ENCODE measurements at places on chromosomes 2 and 18.

GRCh38 chr2:204551512-204551863 is 6.2 kb downstream of the PARD3B start:
- DNase-seq, result no peak

DNA sequence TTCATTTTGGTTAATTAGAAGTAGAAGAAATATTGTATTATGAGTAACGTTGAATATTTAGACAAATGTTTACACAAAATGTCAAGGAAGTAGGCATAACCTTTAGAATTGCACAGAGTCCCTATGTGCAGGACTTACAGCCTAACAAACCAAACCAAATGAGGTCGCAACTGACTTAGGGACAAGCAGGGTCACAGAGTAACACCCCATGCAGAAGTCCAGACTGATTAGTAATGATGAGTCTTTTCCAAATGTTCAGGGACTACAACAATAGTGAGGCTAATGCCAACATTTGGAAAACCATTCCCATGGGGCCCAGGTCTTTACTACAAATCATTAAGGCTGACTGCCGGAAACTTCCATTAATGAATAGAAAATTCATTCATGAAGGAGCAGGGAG is 452.5 kb upstream of the CHAC2 start:
- no peak for DNase-seq

DNA sequence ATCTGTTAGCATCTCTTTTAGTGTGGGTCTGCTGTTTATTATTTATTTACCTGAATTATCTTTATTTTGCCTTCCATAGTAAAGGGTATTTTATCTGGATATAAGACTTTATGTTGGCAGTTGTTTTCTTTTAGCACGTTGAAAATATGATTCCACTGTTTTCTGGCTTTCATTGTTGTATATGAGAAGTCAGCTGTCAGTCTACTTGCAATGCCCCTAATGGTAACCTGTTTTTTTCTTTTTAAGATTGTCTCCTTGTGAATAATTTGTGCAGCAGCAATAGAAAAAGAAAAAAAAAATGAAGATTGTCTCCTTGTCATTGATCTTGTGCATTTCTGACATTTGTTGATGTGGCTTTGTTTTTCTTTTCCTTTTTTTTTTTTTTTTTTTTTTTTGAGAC is 27.2 kb downstream of the SNED1 start:
- DNase-seq, result no peak

GRCh38 chr2:62844311-62845090 is 139.0 kb downstream of the EHBP1 start:
- no peak for DNase-seq

- no peak for DNase-seq
Observed at GRCh38 chr2:191612496-191612895, 65.4 kb upstream of the NABP1 start.

GRCh38 chr2:49153252-49153651 is 1.1 kb downstream of the FSHR start:
- DNase-seq, result no peak

GRCh38 chr2:134295441-134295840 is 41.6 kb downstream of the MGAT5 start:
- no peak for DNase-seq

DNA sequence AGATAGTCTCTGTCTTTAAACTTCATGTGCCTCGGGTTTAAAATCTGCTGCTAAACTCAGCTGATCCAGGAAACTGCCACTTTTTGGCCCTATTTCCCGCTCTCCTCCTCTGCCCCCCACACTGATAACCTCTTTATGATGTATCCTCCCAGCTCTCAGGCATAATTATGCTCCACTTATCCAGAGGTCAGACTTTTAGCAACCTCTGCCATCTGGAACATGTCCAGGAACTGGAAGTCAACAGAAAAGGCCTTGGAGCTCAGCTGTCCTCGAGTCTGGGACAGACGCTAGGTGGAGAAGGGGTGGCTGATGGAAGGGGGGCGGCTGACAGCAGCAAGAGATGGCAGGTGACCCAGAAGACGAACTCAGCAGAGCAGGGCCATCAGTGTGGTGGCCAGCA is 41.2 kb downstream of the ASAP2 start:
- no peak for DNase-seq

DNA sequence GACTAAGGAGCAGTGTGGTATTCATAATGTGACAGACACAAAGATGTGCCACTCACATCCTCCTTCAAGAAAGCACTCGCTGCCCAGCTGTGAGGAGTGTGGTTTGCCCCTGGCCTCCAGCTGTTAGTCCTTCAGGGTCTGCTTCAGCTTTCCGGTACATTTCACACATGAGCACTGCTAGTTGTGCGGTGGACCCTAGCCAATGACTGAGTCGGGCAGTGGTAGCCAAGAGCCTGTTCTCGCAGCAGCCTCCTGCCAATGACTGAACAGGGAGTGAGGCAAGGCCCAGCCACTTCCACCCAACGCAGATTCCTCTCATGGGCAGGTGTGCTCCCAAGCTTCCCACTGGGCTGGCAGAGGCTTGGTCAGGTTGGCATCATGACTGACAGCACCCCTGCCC is 254.3 kb downstream of the RBM43 start:
- no peak for DNase-seq

DNA sequence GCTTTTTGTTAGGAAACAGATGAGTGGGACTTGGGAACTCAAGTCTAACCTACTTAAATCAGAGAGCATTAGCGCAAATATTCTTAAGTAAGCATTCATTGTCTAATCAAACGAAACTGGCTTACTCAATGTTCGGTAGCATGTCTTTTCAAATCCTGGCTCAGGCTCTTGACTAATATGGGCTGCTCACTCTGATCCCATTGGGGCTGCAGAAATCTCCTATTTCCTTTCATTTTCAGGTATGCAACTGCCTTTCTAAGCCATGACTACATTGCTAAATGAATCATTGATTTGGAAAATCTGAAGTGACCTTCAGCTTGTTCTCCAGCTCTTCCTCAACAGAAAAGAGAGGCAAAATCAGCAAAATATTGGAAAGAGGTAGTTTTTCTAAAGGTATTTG is 2084.4 kb upstream of the PIK3C3 start:
- no peak for DNase-seq

DNA sequence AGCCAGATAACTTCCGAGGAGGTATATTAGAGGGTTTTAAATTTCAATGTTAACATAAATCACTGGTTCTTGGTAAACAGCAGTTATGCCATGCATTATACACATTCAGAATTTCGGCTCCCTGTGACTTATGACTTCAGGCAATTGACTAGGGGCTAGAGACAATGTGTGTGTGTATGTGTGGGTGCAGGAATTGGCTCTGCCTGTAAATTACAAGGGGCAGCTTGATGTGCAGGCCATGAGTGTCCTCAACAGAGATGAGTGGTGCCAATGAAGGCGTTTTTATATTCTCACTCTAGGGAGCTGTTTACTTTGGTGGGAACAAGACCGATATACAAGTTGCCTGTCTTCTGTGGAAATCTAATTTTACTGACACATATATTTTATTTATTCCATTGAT is 161.6 kb downstream of the CSRNP3 start:
- DNase-seq, result no peak

GRCh38 chr18:48531908-48532307 is 6.9 kb upstream of the CTIF start:
- DNase-seq, result no peak

DNA sequence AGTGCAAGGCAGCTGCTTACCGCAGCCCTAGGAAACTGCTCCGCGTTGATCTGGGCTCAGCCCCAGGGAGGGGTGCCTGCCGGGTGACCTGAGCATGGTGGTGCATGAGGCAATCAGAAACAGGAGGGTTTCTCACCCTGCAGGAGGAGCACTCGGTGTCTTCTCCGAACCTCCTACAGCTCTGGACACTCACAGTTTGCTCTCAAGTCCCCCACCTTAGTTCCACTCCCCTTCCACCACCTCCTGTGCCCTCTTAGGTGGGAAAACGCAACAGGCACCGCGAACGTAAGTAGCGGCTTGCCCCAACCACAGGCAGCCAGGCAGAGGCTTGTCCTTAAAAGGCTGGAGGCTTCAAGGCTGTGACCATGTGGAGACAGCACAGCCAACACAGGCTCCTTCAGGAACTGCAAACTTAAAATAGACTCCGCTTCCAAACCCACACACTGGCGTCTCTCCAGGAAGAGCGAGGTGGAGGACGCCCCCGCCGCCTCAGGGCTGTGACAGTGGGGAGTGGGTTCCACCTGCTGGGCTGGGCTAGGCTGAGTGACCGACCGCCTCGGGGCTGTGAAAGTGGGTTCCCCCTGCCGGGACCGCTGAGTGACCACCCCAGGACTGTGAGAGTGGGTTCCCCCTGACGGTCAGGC is 71.6 kb downstream of the NDUFA10 start:
- no peak for DNase-seq

GRCh38 chr2:204535764-204536163 is 9.5 kb upstream of the PARD3B start:
- no peak for DNase-seq

GRCh38 chr2:216066230-216066629 is 15.4 kb downstream of the PECR start:
- DNase-seq, result no peak

GRCh38 chr2:10073706-10074105 is 6.5 kb downstream of the CYS1 start:
- no peak for DNase-seq

GRCh38 chr18:11944252-11944651 is 36.1 kb upstream of the MPPE1 start:
- no peak for DNase-seq

DNA sequence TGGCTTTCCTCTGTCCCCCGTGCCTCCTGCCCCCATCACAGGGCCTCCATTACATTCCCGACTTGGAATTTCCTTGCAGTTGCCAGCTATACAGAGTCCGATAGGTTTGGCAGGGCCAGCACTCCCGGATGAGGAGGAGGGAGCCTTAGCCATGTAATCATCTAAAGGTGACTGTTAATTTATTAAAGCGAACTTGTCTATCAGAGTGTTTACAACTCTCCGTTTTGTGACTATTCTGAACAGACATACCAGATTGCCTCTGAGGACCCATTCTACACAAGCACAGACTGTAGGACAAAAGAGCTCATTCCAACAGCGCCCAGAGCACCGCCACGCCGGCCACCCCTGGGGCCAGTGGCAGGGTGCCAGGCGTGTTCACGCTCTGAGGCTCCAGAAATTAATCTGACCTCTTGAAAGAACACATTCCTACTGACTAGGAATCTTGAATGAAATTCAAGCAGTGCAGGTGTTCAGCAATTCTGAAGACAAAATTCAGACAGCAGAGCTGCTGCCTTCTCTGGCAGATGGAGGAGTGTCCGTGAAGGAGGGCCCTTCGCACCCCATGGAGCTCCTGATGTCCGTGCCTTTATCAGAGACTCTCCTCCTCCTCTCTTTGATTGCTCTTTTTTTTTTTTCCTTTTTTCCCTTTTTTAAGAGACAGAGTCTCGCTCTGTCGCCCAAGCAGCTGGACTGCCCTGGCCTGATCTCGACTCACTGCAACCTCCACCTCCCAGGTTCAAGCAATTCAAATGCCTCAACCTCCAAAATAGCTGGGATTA is 58.1 kb upstream of the RALBP1 start:
- no peak for DNase-seq

- no peak for DNase-seq
Observed at GRCh38 chr2:19580830-19581229, 222.4 kb upstream of the OSR1 start.

DNA sequence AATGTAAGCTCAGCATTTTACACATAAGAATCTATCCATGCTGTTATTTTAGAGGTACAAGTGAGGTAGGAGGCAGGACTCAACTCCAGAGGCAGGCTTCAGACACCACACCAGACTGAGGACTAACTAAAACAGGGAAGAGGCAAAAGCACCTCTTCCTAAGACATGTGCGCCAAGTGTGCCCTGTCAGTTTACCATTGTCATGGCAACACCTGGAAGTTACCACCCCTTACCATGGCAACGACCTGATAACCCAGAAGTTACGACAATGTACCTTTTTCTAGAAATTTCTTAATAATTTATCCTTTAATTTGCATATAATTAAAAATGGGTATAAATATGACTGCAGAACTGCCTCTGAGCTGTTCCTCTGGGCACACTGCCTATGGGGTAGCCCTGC is 160.1 kb downstream of the FAM124B start:
- no peak for DNase-seq

DNA sequence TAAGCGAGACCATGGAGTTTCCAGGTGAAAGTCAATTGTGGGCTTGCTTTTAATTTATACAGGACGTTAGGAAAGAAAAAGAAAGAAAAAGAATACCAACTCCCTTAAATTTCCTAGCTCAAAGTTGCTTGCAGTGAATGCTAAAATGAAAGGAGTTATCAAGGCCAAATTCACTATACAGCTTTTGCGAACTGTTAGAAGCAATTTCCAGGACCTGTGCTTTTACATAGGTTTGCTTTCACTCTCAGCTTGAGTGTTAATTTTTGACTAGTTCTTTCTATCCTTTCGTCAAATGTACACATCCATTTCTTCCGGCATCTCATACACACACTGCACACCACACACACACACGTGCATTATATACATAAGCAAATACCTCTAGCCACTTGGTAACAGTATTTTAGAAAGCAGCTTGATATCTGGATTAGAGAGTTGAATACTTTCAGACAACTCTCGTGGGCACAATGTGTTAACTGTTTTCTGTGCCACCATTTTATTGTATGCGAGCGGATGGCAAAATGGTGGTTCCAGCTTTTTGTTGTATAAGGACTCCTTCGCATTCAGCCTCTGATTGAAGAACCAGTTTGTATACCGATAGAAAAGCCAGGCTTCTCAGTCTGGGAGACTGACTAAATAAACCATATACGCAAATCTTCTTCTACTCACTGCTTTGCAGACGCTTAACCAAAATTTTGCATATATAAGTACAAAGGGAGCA is 381.8 kb downstream of the MTX2 start:
- no peak for DNase-seq

DNA sequence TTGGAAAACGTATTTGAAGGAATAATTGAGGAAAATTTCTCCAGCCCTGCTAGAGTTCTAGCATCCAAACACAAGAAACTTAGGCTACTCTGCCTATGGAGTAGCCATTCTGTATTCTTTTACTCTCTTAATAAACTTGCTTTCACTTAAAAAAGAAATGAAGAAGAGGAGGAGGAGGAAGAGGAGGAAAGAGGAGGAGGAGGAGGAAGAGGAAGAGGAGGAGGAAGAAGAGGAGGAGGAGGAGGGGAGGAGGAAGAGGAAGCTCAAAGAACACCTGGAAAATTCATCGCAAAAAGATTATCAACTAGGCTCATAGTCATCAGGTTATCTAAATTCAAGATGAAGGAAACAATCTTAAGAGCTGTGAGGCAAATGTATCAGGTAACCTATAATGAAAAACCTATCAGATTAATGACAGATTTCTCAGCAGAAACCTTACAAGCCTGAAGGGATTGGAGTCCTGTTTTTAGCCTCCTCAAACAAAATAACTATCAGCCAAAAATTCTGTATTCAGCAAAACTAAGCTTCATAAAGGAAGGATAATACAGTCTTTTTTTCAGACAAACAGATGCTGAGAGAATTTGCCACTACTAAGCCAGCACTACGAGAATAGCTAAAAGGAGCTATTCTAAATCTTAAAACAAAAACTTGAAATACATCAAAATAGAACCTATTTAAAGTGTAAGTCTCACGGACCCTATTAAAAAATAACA is 56.2 kb upstream of the DSC1 start:
- no peak for DNase-seq

DNA sequence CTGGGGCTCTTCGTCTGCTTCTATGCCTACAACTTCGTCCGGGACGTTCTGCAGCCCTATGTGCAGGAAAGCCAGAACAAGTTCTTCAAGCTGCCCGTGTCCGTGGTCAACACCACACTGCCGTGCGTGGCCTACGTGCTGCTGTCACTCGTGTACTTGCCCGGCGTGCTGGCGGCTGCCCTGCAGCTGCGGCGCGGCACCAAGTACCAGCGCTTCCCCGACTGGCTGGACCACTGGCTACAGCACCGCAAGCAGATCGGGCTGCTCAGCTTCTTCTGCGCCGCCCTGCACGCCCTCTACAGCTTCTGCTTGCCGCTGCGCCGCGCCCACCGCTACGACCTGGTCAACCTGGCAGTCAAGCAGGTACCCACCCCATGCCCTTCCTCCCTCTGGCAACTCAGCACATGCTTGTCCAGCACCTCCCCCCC is 24.2 kb downstream of the STEAP3 start:
- DNase-seq, result no peak

All from SK-MEL-5 (cell line).